ENCODE measurements at places on chromosomes 3 and 15.

DNA sequence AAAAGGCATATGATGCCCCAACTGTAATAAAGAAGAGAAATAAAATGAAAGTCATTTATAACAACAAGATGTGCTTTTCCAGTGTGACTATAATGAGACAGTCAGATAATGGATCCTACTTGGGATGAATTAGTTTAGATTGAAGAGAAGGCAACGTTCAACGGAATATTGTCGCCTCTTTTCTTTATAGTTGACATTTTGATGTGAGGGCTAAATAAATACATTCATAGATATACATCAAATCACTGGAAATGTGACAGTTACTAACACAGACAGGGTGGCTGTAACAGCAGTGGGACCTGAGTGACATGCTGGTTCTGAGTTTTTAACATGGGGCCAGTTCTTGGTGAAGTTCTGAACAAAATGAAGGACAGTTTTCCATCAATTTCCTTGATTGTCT lies 61.1 kb upstream of the ATP2B2 start:
- no peak for DNase-seq

GRCh38 chr3:12730506-12731242 lies 28.4 kb downstream of the TMEM40 start:
- no peak for DNase-seq

GRCh38 chr15:90496791-90497190 lies 32.9 kb upstream of the CRTC3 start:
- DNase-seq = no peak

DNA sequence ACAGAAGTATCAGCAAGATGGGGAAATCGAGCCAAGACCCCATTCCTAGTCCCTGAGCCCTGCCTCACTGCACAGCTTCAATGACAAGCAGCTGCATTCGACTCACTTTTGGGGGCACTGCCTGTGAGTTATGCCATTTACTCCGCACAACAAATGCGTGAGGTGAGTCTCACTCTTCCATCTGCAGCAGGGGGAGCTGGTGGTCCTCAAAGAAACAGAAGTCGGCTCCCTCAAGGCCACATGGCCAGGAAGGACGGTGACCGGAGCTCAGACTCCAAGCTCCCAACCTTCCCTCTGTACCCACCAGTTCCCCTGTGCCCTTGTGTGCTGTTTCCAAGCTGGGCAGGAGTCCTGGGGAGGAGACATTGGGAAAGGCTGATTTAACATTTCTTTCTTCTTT lies 127.7 kb upstream of the IQSEC1 start:
- no peak for DNase-seq

GRCh38 chr15:85534031-85534430 lies 153.6 kb downstream of the AKAP13 start:
- DNase-seq = no peak
